Left kidney (tissue), 8 donors: ENCODE measurements at places on chromosomes 1 and 21. TPM values are rescaled to one million over a fixed set of nuclear protein-coding genes. Genes with fewer than 3 reads are reported as not detected.

GRCh38 chr1:85406081-85406480 is 58.9 kb downstream of the DDAH1 start:
- DNase-seq = no peak

Gene S100A2
- polyA plus RNA-seq = 3.9 TPM

Gene P3R3URF
- polyA plus RNA-seq = not detected

- no peak for DNase-seq
These were observed 18.3 kb downstream of the ATP2B4 start for GRCh38 chr1:203644661-203645510.

DNA sequence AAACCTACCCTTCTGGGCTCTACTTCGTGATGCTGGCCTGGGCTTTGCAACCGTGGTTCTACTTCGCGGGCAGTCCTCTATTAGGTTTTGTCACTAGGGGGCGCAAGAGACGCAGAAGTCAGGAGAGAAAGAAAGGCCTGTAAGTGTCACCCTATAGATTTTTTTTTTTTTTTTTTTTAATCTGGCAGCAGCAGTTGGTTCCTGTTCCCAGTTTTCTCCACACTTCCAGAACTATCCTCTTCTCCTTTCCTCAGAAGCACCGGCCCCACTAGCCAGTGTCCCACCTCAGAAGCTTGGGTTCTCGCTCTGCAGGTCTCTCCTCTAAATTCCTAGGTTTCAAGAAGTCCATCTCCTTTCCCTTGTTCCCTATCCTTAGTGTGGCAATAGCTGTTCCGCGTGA is 9.1 kb upstream of the LCE2D start:
- peak; percentile 59 for DNase-seq

GRCh38 chr1:23567629-23567995 is 8.3 kb upstream of the ID3 start:
- no peak for DNase-seq

DNA sequence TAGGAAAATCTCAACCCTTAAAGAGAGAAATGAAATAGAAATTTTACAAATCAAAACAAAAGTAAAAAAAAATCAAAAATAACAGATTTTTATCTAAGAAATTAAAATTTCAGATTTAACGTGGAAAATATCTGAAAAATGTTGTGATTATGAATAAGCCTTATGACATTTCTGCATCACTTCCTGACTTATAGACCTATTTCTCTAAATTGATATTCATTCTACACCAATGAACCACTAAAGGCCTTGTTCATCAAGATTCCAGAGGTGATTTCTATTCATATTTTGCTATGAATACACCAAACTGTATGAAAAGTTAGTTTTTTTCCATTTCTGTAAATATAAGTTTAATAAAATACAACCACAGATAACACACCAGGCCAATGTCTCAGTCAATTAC is 261.5 kb downstream of the SMYD3 start:
- no peak for DNase-seq

DNA sequence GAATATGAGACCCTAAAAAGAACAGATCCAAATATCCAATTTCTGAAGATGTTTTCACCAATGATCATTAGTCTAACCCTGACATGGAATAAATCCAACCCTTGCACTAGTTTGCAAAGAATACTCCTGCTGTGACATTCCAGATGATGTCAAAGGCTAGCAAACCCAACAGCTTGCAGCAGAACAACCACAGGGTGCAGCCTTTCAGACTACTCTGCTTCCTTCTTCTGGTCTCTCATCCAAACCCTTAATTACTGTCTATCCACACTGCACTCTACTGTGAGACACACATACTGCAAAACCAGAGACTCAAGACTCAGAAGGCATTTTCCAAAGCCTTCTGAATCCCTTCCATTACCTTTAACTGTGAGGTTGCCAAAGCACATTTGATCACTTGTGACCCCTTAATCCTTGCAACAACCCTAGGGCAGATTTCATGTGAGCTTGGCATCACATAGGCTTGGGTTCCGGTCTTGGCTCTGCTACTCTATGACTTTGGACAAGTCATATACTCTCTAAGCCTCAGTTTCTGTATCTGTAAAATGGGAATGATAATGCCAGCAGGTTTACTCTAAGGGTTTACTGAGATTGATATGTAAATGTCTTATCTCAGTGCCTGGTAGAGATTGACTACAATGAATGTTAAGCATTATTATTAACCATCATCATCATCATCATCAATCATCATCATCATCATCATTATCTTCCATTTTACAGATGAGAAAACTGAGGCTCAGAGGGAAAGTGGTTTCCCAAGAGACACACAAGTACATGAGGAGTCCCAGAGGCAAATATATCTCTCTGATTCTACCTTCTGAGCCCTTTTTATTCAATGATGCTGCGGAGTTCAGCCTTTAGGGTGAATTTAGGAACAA is 94.5 kb downstream of the SYF2 start:
- DNase-seq = no peak

- DNase-seq = no peak
These were observed 24.8 kb downstream of the CSF1 start for GRCh38 chr1:109935451-109935900.

DNA sequence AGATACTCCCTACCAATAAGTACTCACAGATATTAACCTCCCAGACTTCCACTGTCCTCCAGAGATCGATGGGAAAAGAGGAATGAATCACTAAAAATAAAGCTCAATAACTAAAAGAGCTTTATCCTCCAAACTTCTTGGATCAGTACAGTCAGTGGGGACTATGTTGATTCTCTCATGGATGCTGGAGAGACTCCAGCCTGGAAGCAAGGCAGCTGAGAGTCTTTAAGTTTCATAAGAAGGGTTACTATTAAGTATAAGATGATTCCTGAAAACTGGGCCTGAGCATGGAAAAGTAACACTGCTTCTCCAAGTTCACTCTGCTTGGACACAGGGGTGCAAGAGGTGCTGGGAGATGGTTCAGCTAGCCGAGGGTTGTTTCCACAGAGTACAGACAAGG is 6.2 kb upstream of the DDR2 start:
- no peak for DNase-seq

GRCh38 chr1:216910081-216910840 is 187.0 kb upstream of the ESRRG start:
- no peak for DNase-seq

GRCh38 chr1:65527190-65527589 is 106.7 kb downstream of the LEPR start:
- DNase-seq = no peak

- DNase-seq = no peak
These were observed 773 bp downstream of the CNST start for GRCh38 chr1:246566813-246567645.

DNA sequence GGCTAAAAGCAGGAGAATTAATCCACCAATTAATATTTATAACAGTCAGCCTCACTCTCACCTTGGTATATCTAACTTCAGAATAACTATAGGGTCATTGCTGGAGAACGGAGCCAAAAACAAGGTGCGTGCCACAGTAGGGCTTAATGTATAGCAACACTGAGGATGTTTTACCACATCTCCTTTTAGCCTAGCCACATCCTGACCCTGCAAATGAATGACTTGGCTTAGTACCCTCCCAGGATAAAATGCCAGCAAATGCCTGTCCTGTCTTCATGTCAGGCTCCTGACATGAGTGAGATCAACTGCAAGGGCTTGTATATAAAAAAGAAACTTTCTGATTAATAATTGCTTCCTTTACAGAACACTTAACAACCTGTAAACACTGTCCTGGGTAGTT is 2.7 kb upstream of the CDC42BPA start:
- DNase-seq = no peak

Gene KRTAP11-1
- polyA plus RNA-seq = not detected

GRCh38 chr1:245538671-245539070 is 383.9 kb downstream of the KIF26B start:
- DNase-seq = no peak

DNA sequence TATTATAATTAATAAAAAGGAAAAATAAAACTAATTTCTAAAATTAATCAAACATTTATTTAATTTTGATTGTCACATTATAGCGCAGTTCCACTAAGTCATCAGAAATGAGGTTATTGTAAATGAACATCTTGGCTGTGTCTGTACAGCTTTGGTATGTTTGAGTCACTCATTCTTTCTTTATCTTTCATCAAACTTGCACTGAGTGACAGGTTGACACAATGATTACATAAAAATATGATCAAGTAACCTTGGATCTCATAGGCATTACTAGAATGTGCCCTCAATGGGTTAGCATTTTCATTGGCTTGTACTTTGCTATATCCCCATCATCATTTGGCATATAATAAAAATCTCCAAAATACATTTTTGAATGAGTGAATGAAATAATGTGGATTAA is 1353.2 kb upstream of the ADGRL2 start:
- DNase-seq = no peak

DNA sequence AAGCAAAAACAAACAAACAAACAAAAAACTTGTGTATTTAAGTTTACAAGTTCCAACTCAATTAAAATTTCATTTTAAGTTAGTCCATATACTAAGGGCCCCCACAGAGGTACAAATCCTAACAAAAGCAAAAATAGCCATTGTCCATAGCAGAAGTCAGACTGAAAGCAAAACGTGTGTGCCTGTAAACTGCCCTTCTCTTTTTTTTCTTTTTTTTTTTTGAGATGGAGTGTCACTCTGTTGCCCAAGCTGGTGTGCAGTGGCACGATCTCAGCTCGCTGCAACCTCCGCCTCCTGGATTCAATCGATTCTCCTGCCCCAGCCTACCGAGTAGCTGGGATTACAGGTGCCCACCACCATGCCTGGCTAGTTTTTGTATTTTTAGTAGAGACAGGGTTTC is 11.6 kb upstream of the IFNGR2 start:
- no peak for DNase-seq

- DNase-seq = no peak
These were observed 26.2 kb upstream of the KNCN start for GRCh38 chr1:46577671-46578070.
